ENCODE measurements at places on chromosomes 12 and 14. TPM values are rescaled to one million over a fixed set of nuclear protein-coding genes. Genes with fewer than 3 reads are reported as not detected.
A peak's percentile ranks its signal among the peaks of the same experiment; 100 is the strongest.

Gene ADCY4
- total RNA-seq = 1.9 TPM

Gene DPPA3
- 0.19 TPM for total RNA-seq

Gene MYRFL
- total RNA-seq = 0.28 TPM

Gene CLEC2A
- total RNA-seq = not detected

Gene IAPP
- total RNA-seq = 0.14 TPM

Gene CIT
- total RNA-seq = 9.1 TPM

DNA sequence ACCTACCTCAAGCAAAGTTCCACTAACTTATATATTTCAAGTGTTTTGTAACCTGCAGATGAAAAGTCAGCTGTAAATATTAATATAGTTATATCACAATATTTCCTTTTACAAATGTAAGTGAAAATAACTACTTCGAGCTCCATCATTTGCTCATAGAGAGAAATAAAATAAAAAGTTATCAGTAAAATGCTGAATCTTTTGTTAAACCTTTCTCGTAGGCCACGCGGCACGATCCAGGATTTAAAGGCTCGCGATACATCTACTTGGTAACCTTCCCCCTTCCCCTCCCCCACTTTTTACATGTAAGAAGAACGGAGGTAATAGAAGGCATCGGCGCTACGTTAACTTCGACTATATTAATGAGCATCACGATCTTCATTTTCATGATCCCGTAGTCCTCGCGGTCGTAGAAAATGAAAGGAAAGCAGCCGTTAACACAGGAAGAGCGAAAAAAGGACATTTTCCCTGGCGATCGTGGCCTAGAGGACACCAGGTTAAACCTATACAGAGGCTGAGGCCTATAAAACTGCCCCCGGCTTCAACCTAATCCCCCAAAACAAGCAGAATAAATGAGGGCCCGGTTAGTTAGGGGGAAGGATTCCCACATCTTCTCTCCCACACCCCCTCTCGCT lies 508 bp downstream of the HNRNPC start:
- peak; percentile 52 for DNase-seq

GRCh38 chr12:72075401-72075800 lies 136.8 kb downstream of the TPH2 start:
- DNase-seq = no peak

GRCh38 chr14:61298824-61299223 lies 17.7 kb upstream of the TMEM30B start:
- DNase-seq = no peak

- DNase-seq = no peak
These were observed 68.9 kb downstream of the CMKLR1 start for GRCh38 chr12:108270035-108270848.

DNA sequence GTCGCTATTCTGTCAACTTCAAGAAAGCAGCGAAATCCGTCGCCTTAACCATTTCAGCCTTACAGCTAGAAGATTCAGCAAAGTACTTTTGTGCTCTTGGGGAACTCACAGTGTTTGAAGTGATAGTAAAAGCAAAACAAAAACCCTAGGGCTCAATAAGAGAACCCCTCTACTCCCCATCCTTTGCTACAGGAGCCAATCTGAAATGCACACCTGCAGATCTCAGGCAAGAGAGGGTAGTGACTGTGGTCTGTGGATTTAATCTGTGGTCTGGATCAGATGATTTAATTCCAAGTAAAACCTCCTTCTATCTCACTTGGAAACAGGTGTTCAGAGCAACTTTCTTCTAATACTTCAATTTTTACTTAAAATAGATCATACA lies 422.9 kb upstream of the OR4E1 start:
- DNase-seq = peak; percentile 77

- DNase-seq = no peak
These were observed 66.6 kb downstream of the LLPH start for GRCh38 chr12:66063916-66064315.

GRCh38 chr12:4881266-4882064 lies 28.2 kb upstream of the KCNA1 start:
- DNase-seq = no peak

GRCh38 chr12:112973818-112974231 lies 4.5 kb upstream of the OAS2 start:
- DNase-seq = no peak

GRCh38 chr12:21608196-21608595 lies 3.5 kb upstream of the GYS2 start:
- DNase-seq = no peak

- DNase-seq = peak; percentile 93
These were observed 103.8 kb upstream of the ETV6 start for GRCh38 chr12:11545484-11546330.

GRCh38 chr14:22472935-22473854 lies 115.8 kb downstream of the DAD1 start:
- no peak for DNase-seq

DNA sequence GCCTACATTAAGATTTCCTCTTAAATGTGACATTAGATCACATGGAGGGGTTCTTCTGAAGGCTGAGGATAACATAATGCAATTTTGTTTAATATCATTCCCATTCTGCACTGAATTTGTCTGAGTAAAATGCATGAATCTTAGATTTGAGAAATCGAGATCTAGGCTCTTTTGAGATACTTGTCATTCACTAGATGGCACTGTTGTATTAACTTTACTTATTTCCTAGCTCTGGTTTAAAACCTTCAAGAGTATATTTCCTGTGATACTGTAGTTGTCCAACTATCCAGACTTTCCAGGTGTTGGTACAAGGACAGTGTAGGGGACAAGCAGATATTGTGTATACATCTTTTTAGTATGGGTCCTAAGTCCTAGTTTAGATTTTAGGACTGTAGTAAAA lies 91.7 kb upstream of the SEL1L start:
- DNase-seq = peak; percentile 10

- DNase-seq = no peak
These were observed 35.3 kb downstream of the CAPS2 start for GRCh38 chr12:75294797-75295196.

DNA sequence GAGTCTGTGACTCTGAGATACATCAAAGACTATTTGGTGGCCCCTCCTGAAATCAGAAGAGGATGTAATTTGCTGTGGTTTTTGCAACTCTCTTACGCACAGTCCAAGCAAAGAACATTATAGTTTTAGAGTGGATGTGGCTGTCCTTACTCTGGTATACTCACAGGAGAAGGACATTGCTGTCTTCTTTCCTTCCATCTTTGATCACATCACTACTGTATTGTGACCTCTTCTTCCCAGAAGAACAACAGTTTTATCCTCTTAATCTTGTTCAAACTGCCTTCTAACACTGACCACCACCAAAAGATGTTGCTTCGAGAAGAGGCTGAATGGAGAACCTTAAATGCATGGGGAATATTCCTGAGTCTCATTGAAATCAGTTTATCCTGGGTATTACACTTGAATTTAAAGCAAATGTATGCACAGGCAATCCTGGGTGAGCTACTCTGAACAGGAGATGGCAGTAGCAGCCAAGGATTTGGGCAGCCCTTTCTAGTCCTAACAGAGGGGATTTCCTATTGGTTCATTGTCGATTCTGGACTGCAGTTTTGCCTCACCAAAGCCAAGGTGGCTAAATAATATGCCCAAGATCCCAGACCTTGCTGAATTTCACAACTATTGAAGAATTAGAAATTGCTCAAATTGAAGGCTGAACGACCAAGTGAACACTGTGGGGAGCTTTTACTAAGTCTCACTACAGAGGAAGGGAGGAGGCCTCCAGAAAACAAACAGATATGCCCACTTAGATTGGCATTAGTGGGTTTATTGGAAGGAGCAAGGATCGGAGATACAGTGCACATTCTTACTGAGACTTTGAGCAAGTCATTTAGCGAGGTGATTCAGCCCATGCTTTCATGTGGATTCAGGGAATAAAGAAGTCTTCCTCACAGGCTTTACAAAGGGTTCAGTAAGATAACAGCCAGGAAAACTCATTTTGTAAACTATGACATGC lies 282.8 kb downstream of the PAWR start:
- DNase-seq = no peak

DNA sequence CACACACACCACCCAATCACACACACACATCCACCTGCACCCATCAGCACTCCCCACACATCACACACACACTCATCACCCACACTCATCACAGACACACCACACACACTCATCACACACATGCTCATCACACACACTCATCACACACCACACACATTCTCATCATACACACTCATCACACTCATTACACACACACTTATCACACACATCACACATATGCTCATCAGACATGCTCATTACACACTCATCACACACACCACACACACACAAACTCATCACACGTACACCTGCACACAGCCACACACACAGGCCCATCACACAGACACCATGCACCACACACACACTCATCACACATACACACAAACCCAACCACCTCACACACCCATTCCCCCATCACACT lies 107.5 kb upstream of the C14orf180 start:
- DNase-seq = no peak

GRCh38 chr12:89539426-89540223 lies 13.8 kb upstream of the POC1B start:
- no peak for DNase-seq

DNA sequence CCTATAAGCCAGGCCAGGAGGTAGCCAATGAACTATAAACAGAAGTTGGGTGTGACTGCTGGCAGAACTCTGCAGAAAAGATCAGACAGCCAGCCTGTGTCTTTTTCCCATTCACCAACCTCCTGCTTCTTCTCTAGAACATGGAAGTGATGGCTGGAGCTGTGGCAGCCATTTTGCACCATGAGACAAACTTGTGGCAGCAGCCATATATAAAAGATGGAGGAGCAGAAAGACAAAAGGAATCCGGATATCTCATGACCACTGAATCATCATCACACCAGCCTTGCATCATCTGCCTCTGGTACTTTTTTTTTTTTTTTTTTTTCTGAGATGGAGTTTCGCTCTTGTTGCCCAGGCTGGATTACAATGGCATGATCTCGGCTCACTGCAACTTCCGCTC lies 8.7 kb downstream of the BEGAIN start:
- no peak for DNase-seq

DNA sequence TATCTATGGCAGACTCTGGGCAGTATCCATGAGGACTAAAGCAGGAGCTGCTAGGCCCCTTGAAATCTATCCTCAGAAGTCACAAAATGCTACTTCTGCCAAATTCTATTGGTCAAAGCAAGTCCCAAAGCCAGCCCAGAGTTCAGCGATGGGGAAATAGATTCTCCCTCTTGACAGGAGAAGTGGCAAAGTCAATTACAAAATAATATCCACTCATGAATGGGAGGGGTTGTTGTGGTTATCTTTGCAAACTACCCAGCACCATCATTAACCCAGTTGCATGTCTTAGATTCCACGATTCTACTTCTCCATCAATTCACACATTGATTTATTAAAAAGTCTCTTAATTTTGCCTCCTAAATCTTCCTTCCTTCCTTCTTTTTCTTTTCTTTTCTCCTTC lies 30.7 kb upstream of the STXBP6 start:
- DNase-seq = no peak

GRCh38 chr14:92789457-92790089 lies 4.5 kb upstream of the GOLGA5 start:
- DNase-seq = no peak

DNA sequence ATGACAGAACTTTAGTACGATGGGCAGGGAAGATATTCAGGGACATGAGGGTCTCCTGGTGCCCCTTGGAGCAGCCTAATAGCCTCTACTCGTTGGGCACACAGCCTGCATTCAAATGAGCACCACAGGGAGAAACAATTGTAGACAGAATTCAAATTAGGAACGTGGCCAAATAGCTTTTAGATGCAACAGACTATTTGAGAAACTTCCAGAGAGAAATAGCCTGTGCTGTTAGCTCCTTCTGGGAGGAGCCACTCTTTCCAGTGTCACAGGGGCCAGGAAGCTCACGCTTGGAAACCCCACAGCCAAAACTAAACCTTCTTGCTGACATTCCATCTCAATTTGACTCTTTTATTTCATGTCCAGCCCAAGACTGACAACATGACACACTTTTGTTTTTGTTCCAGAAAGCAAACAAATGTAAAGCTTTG lies 114.5 kb downstream of the RPAP3 start:
- DNase-seq = no peak

DNA sequence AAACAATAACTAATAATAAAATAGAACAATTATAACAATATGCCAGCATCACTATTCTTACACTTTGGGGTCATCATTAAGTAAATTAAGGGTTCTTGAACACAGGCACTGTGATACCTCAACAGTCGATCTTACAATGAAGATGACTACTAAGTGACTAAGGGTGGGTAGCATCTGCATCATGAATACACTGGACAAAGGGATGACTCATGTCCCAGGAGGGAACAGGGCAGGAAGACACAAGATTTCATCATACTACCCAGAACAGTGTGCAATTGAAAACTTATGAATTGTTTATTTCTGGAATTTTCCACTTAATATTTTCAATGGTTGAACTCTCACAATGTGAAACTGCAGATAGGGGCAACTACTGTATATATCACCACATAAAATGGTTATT lies 19.7 kb downstream of the TSPAN19 start:
- no peak for DNase-seq

- no peak for DNase-seq
These were observed 317.0 kb upstream of the TMPO start for GRCh38 chr12:98198261-98198982.

DNA sequence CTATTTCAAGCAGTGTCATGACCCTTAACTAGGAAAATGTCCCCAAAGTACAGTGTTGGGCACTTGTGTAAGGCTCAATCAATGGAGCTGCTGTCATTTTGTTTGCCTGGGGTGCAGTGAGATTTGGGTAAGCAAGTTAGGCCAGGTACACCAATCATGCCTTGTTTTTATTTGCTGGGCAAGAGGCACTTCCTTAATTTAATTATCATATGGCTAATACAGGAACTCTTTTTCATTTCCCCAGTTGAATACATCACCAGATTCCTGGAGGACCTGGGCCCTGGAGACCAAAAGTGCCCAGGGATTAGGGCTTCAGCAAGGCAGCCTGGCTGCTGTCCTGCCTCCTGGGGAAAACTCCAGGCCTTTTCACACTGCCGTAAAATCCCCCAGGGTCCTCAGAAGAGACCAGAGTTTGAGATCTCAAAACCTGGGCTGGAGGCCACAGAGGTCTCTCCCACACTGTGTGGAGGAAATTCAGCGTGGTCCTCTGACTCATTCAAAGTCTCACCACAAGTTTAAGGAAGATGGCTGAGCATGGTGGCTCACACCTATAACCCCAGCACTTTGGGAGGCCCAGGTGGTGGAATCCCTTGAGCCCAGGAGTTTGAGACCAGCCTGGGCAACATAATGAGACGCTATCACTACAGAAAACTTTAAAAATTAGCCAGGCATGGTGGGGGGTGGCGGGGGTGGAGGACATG lies 28.4 kb upstream of the FOXN3 start:
- DNase-seq = no peak

GRCh38 chr12:54933376-54933775 lies 51.2 kb downstream of the TESPA1 start:
- DNase-seq = no peak
